ENCODE measurements at places on chromosomes 3 and 15. TPM values are rescaled to one million over a fixed set of nuclear protein-coding genes. Genes with fewer than 3 reads are reported as not detected.

Gene PLSCR5
- total RNA-seq: not detected

Gene GATM
- 0.34 TPM for total RNA-seq

Gene IL17RC
- 20.4 TPM for total RNA-seq

Gene KNL1
- 7.5 TPM for total RNA-seq

Gene ALDH1L1
- not detected for total RNA-seq

Gene TAGLN3
- 0.19 TPM for total RNA-seq

Gene AHSG
- not detected for total RNA-seq

Gene MASP1
- 2.3 TPM for total RNA-seq

Gene IP6K1
- 89.1 TPM for total RNA-seq

Gene IGSF10
- total RNA-seq: 0.05 TPM

Gene KAT2B
- total RNA-seq: 18.7 TPM

DNA sequence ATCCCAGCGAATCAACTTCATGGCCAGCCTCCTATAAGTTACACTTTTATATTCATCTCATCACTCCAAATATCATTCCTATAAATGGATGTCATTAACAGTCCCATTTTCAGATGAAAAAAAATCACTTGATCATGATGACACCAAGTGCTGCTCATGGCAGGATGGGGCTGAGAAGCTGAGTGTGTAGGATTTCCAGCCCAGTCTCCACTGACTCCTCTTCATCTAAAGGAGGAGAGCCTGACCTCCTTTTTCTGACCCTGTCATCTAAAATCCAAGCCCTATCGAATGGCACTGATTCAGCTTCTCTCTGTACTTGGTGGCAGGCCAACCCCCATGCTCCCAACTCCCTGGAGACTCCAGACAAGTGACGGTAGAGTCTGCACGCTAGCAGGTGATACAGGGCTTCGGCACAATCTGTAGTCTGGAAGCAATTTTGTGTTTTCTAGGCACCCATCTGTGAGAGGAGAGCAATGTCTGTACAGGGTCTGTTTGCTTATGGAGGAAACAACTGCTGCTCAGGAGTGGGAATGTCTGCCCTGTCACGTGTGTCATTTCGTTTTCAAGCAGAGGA is 103.2 kb downstream of the EPHB1 start:
- no peak for DNase-seq

- DNase-seq: no peak
Observed at GRCh38 chr15:99155961-99156443, 51.1 kb downstream of the SYNM start.

- no peak for DNase-seq
Observed at GRCh38 chr3:175426805-175427204, 567.7 kb downstream of the NAALADL2 start.

GRCh38 chr3:115836944-115837343 is 213.6 kb downstream of the GAP43 start:
- peak; percentile 39 for DNase-seq

DNA sequence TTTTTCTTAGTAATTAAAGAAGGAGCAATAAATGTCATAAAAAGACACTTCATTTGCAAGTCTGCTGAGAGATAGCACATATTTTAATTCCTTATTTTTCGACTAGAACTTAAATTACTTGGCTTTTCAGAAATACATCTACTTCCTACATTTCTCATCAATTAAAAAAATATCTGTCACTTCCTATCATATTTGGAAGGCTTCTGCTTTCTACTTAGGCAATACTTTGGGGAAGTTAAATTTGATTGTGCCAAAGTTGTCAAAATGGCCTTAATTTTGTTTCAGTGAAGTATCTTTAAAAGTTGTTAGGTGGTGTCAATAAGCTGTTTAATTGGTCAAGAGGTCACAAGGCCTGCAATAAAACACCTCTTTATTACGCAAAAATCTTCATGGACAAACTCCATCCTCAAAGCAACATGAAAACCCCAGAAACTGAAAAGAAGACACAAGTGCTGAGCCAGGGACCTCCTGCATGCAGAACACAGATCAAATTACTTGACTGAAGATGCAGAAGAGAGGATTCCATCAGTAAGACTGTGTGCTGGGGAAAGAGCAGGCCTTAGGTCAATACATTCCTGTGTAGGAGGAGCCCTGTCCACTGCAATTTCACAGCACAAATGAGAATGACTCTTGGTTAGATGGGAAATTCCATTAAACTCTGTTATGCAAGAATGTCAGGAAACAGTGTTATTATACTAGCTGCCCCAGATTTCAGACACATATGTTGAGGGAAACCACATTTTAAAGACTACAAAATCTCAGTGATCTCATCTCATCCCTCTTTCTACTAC is 48.0 kb upstream of the FSTL1 start:
- DNase-seq: peak; percentile 79

GRCh38 chr3:52688266-52688665 is 2.4 kb downstream of the GNL3 start:
- DNase-seq: no peak

DNA sequence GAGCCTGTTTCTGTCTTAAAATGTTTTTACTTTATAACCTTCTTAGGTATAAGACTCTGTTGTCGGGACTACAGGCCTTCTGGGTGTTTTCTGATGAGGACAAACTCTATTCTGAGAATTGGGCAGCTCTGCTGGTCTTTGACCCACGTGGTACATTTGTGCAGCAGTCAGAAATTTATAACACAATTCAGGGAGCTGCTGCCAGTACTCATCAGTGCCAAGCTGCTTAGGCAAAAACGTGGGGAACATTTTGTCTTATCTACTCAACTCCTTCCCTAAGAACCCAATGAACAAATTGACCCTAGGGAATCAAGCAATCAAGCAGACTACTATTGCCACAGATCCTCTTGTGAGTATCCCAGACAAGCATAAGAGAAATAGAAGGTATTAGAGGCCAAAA is 180.7 kb upstream of the PDZRN3 start:
- DNase-seq: no peak

- DNase-seq: no peak
Observed at GRCh38 chr3:59563072-59563605, 513.3 kb upstream of the CFAP20DC start.

- no peak for DNase-seq
Observed at GRCh38 chr3:95424279-95424678, 1361.4 kb downstream of the NSUN3 start.

DNA sequence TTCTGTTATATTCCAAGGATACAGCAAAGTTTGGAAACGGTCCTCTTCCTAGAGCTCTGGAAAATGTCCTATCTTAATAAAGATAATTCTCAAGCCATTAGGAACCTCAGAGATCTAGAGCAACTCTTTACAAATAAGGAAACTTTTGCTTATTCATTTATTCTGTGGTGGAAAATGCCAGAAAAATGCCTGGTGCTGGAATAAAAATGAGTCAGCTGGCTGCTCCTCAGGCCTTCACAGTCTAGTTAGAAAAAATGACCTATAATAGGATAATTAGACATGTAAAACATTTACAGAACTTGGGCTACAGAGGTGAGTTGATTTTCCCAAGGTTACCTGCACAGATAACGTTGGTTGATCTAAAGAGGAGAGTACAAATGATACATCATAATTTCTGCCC is 372.5 kb downstream of the NLGN1 start:
- no peak for DNase-seq

GRCh38 chr3:152402695-152403451 is 134.1 kb downstream of the MBNL1 start:
- no peak for DNase-seq

DNA sequence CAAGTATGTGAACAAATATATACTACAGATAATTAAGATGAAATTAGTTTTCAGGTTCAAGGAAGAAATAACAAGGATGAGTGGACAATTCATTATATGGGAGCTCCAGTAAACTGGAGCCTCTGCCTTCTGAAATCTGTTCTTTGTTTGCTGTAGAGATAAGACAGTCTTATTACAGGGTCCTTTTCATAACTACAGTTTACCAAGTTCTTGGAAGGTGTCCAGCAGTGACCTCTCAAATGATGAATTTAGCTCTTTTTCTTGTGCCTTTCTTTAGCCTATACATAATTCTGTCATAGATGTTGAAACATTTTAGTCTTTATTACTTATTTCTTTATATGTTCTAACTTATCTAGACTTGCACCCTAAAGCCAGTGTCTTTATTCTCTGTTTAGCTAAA is 89.7 kb upstream of the GBE1 start:
- no peak for DNase-seq

DNA sequence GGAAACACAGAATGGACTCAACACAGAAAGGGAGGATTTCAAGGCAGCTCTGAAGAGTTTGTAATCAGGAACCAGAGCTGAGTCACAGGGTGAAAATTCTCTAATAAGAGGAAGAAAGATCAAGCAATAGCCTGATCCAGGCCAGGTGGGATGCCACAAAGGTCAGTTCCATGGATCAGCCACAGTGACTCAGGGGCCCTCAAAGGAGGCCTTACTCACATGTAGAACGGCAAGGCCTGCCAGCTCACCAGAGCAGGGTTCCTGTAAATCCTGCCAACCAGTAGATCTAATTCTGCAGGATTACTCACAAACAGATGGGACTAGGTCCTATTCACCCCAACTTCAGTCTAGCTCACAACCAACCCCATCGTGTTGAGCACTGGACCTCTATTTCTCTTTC is 78.3 kb upstream of the PPP2R3A start:
- DNase-seq: peak; percentile 4

- DNase-seq: no peak
Observed at GRCh38 chr15:83462953-83463433, 15.9 kb downstream of the SH3GL3 start.

GRCh38 chr15:68830141-68830785 is 9.6 kb upstream of the ANP32A start:
- DNase-seq: no peak

- peak; percentile 82 for DNase-seq
Observed at GRCh38 chr3:128343287-128344051, 123.2 kb downstream of the DNAJB8 start.

- DNase-seq: no peak
Observed at GRCh38 chr3:195254454-195255175, 16.3 kb downstream of the XXYLT1 start.

- DNase-seq: no peak
Observed at GRCh38 chr3:68874551-68875348, 57.6 kb downstream of the TAFA4 start.

DNA sequence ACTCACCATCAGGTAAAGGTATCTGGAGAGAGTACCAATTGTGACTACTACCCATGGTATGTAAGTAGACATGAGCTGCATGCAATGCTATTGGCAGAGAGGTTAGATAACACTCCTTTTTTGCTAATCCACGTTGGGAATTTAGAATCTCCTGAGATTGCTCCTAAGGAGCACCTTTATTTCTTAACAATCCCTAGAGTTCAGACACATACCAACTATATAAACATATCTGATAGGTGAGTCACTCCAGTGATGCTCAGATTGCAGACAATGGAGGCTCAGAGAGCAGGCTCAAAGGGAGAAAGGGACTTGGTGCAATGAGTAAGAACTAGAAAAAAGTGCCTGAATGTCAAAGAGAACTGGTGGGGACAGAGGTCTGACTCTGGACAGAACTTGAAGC is 47.0 kb upstream of the LRRFIP2 start:
- DNase-seq: peak; percentile 58

DNA sequence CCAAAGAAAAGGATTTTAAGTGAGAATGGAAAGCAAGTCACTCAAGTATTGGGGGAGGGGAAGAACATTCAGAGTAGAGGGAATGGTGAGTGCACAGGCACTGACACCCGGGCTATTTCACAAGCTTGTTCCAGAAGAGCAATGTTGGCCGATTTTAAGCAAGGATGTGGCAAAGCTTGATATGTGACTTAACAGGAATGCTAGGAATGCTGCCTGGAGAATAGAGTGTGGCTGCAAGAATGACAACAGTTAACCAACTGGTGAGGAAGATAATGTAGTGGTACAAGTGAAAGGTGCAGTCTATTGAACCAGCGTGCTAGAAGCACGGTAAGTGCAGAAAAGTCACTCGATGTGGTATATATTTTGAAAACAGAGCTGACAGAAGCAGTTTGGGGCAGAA is 6.2 kb upstream of the CCDC80 start:
- no peak for DNase-seq

DNA sequence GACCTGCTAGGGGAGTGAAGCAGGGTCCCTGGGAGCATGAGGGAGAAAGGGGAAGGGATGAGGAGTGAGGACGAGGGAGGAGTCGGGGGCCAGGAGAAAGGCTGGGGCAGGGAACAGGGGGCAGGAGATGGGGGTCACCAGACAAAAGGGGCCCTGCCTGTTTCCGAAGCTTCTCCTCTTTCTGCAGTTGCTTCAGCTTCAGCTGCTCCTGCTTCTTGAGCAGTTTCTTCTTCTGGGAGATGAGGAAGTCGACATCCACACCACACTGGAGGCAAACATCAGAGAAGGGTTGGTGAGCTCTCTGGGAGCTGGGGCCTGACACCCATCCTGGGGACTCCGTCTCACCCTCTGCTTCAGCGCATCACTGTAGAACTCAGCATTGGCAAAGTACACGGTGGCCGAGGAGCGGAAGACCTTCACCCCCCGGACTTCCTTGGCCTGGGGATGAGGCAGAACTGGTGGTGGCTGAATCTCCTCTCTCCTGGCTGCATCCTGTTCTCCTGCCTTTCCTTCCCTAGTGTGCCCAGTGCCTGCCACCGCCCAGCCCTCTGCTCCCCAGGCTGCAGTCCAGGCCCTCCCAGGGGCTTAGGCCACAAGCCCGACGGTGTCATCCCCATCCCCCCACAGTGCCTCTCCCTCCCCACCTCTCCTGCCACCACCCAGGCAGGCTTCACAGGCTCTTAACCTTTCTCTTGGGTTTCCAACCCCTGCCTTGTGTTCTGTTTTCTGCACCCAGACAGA is 6.8 kb downstream of the SLC26A6 start:
- DNase-seq: no peak

- no peak for DNase-seq
Observed at GRCh38 chr3:135558906-135559305, 406.6 kb upstream of the PPP2R3A start.

GRCh38 chr3:69767571-69767970 is 28.3 kb downstream of the MITF start:
- peak; percentile 23 for DNase-seq

- DNase-seq: no peak
Observed at GRCh38 chr3:16794257-16794656, 90.5 kb upstream of the PLCL2 start.

Data from dermis blood vessel endothelial cell (primary cell).